ENCODE measurements at places on chromosomes 7 and 10. TPM values are rescaled to one million over a fixed set of nuclear protein-coding genes. Genes with fewer than 3 reads are reported as not detected.
A peak's percentile ranks its signal among the peaks of the same experiment; 100 is the strongest.

Gene TFEC
- total RNA-seq, result not detected

Gene ANKRD1
- 15.3 TPM for total RNA-seq

Gene AQP1
- total RNA-seq, result 0.50 TPM

Gene AKR1C1
- 2.3 TPM for total RNA-seq

Gene VIPR2
- total RNA-seq, result not detected

Gene CALY
- not detected for total RNA-seq

Gene CPA1
- total RNA-seq, result not detected

GRCh38 chr7:33854178-33854577, 51.2 kb upstream of the BMPER start:
- peaks cover 2% of the 10 kb centered on the region for H3K27me3 ChIP-seq
- DNase-seq, result peak; percentile 78
- peaks cover 50% of the 10 kb centered on the region for H3K4me1 ChIP-seq
- H3K36me3 ChIP-seq, result no peaks in the 10 kb centered on the region

DNA sequence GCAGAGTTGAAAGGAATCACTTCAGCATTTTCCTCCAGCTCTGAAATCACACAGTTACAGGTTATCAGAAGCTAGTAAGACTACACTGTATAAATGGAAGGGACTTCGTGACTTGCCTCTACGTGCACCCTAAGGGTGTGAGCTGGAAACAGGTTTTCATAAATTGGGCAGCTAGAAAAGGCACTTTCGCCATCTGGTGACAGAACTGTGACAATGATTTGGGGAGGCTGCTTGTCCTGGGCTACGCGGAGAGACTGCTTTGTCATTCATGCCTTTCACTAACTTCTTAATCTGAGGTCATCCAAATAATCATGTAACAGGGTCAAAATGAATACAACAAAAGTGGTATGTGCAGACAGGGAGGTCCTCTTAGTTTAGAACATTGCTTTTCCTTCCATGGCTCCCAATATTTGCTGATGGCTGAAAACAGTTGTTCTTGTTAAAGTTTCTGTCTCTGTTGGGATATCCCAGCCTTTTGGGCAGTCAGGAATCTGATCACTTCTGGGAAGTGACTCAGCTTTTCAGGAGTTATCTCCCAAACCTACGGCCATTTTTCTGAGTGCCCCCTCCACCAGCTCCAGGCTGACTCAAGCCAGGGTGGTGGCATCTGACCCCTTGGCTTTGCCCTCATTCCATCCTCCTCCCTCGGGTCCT, 17.8 kb downstream of the VWC2 start:
- H3K27me3 ChIP-seq, result no peaks in the 10 kb centered on the region
- no peaks in the 10 kb centered on the region for H3K4me1 ChIP-seq
- DNase-seq, result no peak
- H3K4me3 ChIP-seq, result no peak overlapping the region

DNA sequence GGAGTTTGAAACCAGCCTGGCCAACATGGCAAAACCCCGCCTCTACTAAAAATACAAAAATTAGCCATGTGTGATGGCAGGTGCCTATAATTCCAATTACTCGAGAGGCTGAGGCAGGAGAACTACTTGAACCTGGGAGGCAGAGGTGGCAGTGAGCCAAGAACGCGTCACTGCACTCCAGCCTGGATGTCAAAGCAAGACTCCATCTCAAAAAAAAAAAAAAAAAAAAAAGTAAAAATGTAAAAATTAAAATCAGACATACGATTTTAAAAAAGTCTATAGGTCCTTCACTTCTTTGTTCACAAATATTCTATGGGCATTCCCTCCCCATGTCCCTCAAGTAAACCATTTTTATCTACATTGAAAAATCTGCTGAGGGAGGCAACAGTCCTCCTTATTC, 34.9 kb upstream of the TLL2 start:
- H3K27me3 ChIP-seq, result no peaks in the 10 kb centered on the region
- no peak overlapping the region for H3K4me3 ChIP-seq
- H3K27ac ChIP-seq, result 0 out of 2 replicates have a peak overlapping the region, but pooled peaks have one; percentile 23
- DNase-seq, result no peak
- no peaks in the 10 kb centered on the region for H3K4me1 ChIP-seq

DNA sequence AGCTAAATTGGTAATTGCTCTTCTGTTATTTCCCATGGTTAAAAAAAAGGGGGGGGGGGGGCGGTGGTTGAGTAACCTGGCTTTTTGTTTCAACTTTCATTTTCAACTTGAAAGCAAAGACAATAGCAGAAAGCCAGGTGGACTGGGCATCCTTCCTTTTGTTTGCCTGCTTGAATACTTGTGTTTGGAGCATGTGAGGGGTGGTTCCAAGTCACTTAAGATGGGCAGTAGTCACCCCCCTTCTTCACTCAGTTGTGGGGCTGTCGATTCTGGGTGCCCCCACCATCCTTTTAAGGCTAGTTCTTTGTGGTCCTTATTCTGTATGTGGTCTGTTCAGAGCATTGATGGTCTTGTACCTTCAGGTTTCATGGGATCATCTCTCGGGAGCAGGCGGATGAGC, 165.6 kb upstream of the PRR15 start:
- H3K27ac ChIP-seq, result no peak overlapping the region
- H3K4me3 ChIP-seq, result no peak overlapping the region
- H3K36me3 ChIP-seq, result no peaks in the 10 kb centered on the region
- peaks cover 12% of the 10 kb centered on the region for H3K27me3 ChIP-seq

GRCh38 chr7:4771737-4772136, 3.7 kb upstream of the AP5Z1 start:
- H3K4me3 ChIP-seq, result no peak overlapping the region
- no peak overlapping the region for H3K27ac ChIP-seq
- H3K27me3 ChIP-seq, result peaks cover 11% of the 10 kb centered on the region
- peaks cover 13% of the 10 kb centered on the region for H3K4me1 ChIP-seq
- DNase-seq, result no peak

DNA sequence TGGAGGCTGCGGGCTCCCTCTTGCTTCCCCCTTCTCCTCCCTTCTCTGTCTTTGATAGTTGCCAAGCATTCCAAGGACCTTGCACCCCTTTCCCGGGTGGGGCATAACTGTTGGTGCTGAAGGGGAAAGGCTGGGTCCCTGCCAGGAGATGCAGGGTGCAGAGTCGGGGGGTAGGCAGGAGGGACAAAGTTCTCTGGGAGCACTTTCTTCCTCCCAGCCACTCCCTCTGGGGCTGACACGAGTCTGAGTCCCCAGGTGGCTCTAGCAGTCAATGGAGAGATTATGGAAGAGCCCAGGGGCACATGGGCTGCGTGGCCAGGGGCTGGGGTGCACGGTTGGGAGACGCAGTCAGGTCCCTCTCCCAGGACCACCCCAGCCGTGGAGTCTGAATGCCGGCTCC, 2.1 kb downstream of the CLDN15 start:
- no peak for DNase-seq
- peaks cover 14% of the 10 kb centered on the region for H3K4me1 ChIP-seq
- no peak overlapping the region for H3K27ac ChIP-seq
- H3K27me3 ChIP-seq, result no peaks in the 10 kb centered on the region
- H3K36me3 ChIP-seq, result no peaks in the 10 kb centered on the region

- H3K4me3 ChIP-seq, result no peak overlapping the region
- peak; percentile 21 for DNase-seq
- peaks cover 6% of the 10 kb centered on the region for H3K4me1 ChIP-seq
- peaks cover 3% of the 10 kb centered on the region for H3K27me3 ChIP-seq
Observed at GRCh38 chr10:43644252-43644651, 4.4 kb downstream of the ZNF32 start.

GRCh38 chr7:3336042-3336665, 35.1 kb downstream of the SDK1 start:
- no peak overlapping the region for H3K4me3 ChIP-seq
- no peak for DNase-seq
- no peaks in the 10 kb centered on the region for H3K4me1 ChIP-seq
- H3K36me3 ChIP-seq, result 0 out of 2 replicates have a peak, but pooled peaks cover 4% of the 10 kb centered on the region
- no peaks in the 10 kb centered on the region for H3K27me3 ChIP-seq

DNA sequence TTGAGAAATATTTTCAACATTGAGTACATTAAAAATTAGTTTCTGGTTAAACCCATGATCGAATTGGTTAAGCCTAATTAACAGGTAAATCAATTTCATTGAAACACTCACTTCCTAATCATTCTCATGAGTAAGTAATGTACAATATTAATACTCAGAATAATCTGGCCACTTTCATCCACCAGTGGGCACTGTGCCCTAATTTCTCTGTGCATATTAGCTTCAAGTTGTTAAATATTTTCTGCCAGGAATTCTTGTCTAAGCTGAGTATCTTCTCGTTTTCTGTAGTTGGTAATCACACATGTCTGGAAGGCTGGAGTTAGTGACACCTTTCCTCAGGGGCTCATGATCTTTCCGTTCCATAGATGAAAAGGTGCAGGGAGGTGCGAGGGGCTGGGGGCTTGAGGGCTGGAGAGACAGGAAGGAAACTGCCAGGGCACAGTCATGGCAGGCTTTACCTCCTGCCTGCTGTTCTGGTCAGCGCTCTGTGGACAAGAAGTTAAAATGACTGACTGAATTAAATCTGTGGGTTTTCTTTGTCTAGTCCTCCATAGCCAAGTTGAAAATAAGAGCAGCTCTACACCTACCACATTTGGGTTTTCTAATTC, 71.9 kb downstream of the WIPF3 start:
- no peak overlapping the region for H3K4me3 ChIP-seq
- no peaks in the 10 kb centered on the region for H3K36me3 ChIP-seq
- DNase-seq, result peak; percentile 49
- H3K27me3 ChIP-seq, result peaks cover 9% of the 10 kb centered on the region
- no peak overlapping the region for H3K27ac ChIP-seq
- peaks cover 6% of the 10 kb centered on the region for H3K4me1 ChIP-seq

GRCh38 chr7:36605261-36606051, 118.8 kb downstream of the AOAH start:
- no peak for DNase-seq
- H3K27me3 ChIP-seq, result peaks cover 4% of the 10 kb centered on the region
- H3K36me3 ChIP-seq, result no peaks in the 10 kb centered on the region
- H3K4me3 ChIP-seq, result no peak overlapping the region
- H3K4me1 ChIP-seq, result no peaks in the 10 kb centered on the region

DNA sequence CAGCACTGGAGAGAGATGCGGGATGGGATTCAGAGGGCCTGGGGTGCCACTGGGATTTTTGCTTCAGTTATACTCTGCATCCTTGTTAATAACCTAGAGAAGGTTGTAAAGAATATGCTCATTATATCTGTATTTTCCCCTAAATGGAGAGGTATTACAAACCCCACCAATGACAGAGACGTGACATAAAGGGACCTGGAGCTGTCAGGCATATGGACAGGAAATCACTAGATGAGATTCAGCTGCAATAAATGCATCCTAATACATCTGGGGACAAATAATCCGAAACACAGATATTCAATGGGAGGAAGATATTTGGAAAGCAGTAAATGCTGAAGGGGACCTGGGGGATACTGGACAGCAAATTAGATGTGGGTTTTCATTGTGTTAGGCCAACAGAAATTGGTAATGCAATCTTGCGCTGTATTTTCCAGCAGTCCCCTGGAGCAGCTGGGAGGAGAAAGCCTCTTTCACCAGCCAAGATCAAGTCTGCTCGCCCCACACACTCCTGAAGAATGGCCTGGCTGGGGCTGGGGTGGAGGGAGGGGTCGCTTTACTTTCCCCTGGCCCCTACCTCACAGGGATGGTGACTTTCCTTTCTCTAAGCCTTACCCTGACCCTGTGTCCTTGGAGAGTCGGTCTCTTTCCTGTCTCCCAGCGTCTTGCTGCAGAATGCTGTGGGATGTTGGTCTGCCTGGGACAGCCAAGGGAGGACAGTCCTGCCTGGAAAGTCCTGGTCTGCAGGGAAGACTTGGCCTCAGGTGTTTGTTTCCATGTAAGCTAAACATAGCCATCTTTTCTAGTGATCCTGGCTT, 653.8 kb downstream of the LRMDA start:
- H3K4me3 ChIP-seq, result no peak overlapping the region
- DNase-seq, result no peak
- H3K27ac ChIP-seq, result no peak overlapping the region
- peaks cover 46% of the 10 kb centered on the region for H3K4me1 ChIP-seq

GRCh38 chr10:110730345-110731050, 86.4 kb downstream of the RBM20 start:
- peaks cover 21% of the 10 kb centered on the region for H3K4me1 ChIP-seq
- no peak for DNase-seq
- H3K4me3 ChIP-seq, result no peak overlapping the region
- H3K27me3 ChIP-seq, result peaks cover 45% of the 10 kb centered on the region

GRCh38 chr7:79608005-79608404, 154.5 kb upstream of the MAGI2 start:
- no peaks in the 10 kb centered on the region for H3K27me3 ChIP-seq
- H3K27ac ChIP-seq, result no peak overlapping the region
- DNase-seq, result no peak
- H3K4me3 ChIP-seq, result no peak overlapping the region

DNA sequence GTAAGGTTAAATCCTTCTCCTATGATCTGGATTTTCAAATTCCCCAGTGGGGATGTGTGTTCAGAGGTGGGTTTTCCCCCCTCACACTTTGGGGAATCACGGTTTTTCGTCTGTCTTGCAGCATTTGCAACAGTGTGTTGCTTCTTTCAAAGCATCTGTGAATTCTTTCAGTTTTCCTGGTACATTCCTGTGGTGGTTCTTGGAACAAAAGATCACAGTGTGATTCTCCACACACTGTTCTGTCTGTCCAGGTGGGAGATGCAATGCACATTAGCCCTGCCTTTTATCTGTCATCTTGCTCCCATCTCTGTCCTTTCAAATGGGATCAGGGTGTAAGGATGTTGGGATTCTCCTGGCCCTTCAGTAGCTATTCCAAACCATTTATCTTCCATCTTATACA, 11.8 kb downstream of the AGK start:
- no peak overlapping the region for H3K27ac ChIP-seq
- DNase-seq, result no peak
- H3K4me1 ChIP-seq, result peaks cover 11% of the 10 kb centered on the region
- H3K36me3 ChIP-seq, result peaks cover 20% of the 10 kb centered on the region
- no peaks in the 10 kb centered on the region for H3K27me3 ChIP-seq
- H3K4me3 ChIP-seq, result no peak overlapping the region

DNA sequence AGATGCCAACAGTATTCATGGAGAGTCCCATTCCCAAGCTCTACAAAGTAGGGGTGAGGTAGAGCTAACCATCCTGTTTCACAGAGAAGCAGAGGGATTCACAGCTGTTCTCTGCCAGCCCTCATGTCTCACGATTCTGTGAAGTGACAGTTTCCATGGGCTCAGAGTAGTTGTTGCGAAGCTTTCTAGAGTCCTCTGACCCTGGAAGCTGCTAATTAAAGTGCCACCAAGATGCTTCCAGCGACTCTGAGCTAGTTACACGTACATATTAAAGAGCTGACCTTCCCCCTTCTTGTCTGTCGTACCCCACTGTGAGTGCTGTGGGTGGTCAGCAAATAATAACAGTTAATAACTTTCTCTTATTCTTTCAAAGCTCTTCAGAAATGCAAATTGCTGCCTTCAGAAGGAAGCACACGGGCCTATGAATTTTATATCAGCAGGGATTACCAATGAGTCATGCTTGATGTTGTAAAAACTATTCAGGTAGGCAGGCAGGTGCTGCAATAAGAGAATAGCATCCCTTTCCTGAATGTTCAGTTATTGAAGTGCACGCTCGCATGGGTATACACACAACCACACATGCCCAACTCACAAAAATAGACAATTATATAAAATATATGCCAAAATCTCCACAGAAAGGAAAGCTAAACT, 34.1 kb downstream of the DNAJB9 start:
- no peaks in the 10 kb centered on the region for H3K36me3 ChIP-seq
- no peaks in the 10 kb centered on the region for H3K4me1 ChIP-seq
- DNase-seq, result no peak
- H3K27ac ChIP-seq, result no peak overlapping the region
- H3K4me3 ChIP-seq, result no peak overlapping the region
- H3K27me3 ChIP-seq, result peaks cover 12% of the 10 kb centered on the region

- no peaks in the 10 kb centered on the region for H3K36me3 ChIP-seq
- H3K27me3 ChIP-seq, result peaks cover 25% of the 10 kb centered on the region
- no peaks in the 10 kb centered on the region for H3K4me1 ChIP-seq
Observed at GRCh38 chr10:14707481-14707880, 67.2 kb downstream of the FAM107B start.
